ENCODE measurements at places on chromosomes 2 and 18. TPM values are rescaled to one million over a fixed set of nuclear protein-coding genes. Genes with fewer than 3 reads are reported as not detected.

MEX3C gene
- polyA plus RNA-seq: 7.2 TPM

LPIN2 gene
- 5.0 TPM for polyA plus RNA-seq

AMER3 gene
- not detected for polyA plus RNA-seq

DYNAP gene
- polyA plus RNA-seq: not detected

SERPINB10 gene
- not detected for polyA plus RNA-seq

ZEB2 gene
- polyA plus RNA-seq: 26.0 TPM

RNF149 gene
- 11.8 TPM for polyA plus RNA-seq

FSHR gene
- polyA plus RNA-seq: not detected

PSTPIP2 gene
- polyA plus RNA-seq: 3.0 TPM

KCNG2 gene
- 0.25 TPM for polyA plus RNA-seq

EVA1A gene
- polyA plus RNA-seq: 0.73 TPM

RESP18 gene
- polyA plus RNA-seq: not detected

GCKR gene
- 0.91 TPM for polyA plus RNA-seq

CFAP65 gene
- not detected for polyA plus RNA-seq

VIT gene
- polyA plus RNA-seq: 2.7 TPM

MC2R gene
- not detected for polyA plus RNA-seq

GPAT2 gene
- polyA plus RNA-seq: 9.2 TPM

KCNJ13 gene
- polyA plus RNA-seq: not detected

GPBAR1 gene
- 1.8 TPM for polyA plus RNA-seq

RAB6C gene
- polyA plus RNA-seq: 0.06 TPM

NGEF gene
- polyA plus RNA-seq: 0.44 TPM

RPRM gene
- polyA plus RNA-seq: 0.03 TPM

NDC80 gene
- 0.33 TPM for polyA plus RNA-seq

CLEC4F gene
- 0.06 TPM for polyA plus RNA-seq

RMND5A gene
- 29.3 TPM for polyA plus RNA-seq

GCG gene
- polyA plus RNA-seq: not detected

PCGF1 gene
- 27.7 TPM for polyA plus RNA-seq

RFX8 gene
- polyA plus RNA-seq: 0.16 TPM

TYW5 gene
- 2.4 TPM for polyA plus RNA-seq

ACVR1C gene
- 0.09 TPM for polyA plus RNA-seq

SMYD1 gene
- 78.7 TPM for polyA plus RNA-seq

CYS1 gene
- polyA plus RNA-seq: 1.2 TPM

SPTBN1 gene
- polyA plus RNA-seq: 142 TPM

DNAJC5G gene
- polyA plus RNA-seq: 3.7 TPM

ARHGEF4 gene
- polyA plus RNA-seq: 3.2 TPM

AGBL5 gene
- polyA plus RNA-seq: 6.5 TPM

MBOAT2 gene
- polyA plus RNA-seq: 6.3 TPM

SERPINB3 gene
- 0.14 TPM for polyA plus RNA-seq

HJURP gene
- 0.28 TPM for polyA plus RNA-seq
